ENCODE measurements at places on chromosomes 7 and 10.

- DNase-seq = no peak
These were observed 201.2 kb upstream of the GRB10 start for GRCh38 chr7:50983850-50984249.

DNA sequence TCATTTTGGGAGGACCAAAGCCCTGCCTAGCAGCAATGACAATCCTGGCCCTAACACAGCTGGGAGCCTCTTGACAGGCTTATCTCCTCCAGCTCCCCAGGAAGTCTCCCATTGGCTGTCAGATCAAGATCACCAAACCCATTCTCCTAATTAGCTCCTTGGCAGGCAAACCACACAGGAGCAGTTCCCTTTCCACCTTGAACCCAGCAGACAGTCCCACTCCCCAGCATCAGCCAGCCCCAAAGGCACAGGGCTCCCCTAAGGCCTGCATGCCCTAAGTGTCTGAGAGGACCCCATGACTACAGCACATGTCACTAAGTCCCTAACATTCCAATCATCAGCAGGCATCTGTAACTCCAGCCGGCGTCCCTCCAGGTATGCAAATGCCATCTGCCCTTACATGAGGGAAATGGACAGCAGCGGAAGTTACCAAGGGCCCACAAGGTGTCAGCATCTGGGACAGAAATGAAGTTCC, 348.5 kb downstream of the KCNMA1 start:
- no peak for DNase-seq

GRCh38 chr7:34438436-34438835, 219.6 kb upstream of the NPSR1 start:
- DNase-seq = no peak

DNA sequence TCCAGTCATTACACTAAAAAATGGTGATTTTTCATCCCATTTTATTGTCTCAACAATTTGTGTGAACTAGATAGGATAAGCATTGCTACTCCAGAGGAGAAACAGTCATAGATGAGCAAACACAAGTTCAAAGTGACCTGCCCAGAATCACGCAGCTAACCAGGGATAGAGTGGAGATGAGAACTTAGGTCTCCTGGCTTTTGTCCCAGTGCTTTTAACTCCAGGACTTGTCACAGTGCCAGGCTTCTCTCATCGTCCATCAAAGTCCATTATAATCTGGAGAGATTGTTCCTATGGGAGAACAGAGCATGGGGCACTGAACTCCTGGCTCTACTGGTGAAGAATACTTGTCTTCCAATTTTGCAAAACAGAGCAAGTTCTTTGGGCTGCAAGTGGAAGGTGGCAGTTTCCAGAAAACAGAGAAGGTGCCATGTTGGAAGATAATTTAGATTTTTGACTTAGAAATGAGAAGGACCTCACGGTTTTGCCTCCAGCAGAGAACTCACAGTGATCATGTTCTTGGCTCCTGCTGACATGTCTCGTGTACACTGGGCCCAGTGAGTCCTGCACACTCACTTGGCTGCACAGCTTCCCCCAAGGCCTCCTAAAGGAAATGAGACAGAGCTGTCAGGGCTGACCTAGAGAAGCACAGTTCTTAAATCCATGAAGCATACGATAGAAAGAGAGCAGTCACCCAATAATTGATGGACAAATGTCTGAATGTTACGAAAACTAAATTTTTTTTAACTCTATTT, 322.9 kb upstream of the NRP1 start:
- DNase-seq = no peak

- DNase-seq = no peak
These were observed 14.0 kb upstream of the PBLD start for GRCh38 chr10:68346774-68347173.

DNA sequence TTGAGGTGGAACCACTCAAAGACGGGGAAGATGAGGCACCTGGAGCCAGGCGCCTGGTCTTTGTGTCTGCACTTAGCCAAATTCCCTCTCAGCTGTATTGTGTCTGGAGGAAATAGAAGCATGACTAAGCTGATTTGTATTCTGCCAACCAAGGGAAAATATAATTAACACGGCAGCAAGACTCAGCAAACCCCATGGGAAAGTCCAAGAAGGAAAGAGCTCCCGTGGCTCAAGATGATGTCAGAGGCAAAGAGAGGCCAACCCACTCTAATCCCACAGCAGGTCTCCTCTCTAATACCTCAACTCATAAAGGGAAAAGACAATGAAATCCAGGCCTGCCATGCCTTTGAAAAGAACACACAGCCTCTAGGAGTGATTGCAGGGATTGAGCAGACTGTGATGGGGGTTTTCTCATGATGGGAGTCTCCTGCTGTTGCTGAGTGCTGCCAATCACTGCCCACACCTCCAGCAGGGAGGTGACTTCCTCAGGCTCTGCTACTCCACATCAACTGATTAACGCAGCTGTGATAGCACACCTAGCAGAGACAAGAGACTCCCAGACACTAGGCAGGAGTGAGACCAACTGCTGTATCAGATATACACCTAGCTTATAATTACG, 255.5 kb upstream of the C7orf33 start:
- no peak for DNase-seq

DNA sequence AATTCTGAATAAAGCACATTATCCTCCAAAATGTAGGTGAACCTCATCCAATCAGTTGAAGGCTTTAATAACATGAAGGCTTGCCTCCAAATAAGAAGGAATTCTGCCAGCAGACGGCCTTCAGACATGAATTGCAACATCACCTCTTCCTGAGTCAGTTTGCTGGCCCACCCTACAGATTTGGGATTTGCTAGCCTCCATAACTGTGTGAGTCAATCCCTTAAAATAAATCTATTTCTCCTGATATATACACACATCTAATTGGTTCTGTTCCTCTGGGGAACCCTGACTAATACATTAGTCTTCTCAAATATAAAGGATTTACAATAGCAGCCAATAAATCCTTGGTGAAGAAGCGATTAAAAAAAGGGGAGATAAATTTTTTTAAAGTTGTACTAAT, 34.8 kb upstream of the OSBPL3 start:
- DNase-seq = no peak

DNA sequence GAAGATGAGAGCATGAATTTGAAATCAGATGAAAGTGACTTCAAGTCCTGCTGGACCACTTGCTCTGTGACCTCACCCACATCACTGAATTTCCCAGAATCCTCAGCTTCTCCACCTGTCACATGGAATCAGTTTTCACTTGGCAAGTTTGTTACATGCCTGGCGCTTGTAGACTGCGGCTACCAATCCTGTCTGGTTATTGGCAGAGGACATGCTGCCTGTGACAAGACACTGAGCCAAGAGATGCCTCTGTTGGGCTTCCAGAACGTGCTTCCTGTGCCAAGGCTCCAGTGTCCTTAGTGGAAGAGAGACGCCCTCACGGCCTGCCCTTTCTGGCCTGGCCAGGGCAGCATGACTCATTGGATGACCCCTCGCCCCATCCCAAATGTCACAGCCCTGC, 4.4 kb upstream of the MYL10 start:
- no peak for DNase-seq

- DNase-seq = no peak
These were observed 10.8 kb downstream of the NKX6-2 start for GRCh38 chr10:132774902-132775863.

DNA sequence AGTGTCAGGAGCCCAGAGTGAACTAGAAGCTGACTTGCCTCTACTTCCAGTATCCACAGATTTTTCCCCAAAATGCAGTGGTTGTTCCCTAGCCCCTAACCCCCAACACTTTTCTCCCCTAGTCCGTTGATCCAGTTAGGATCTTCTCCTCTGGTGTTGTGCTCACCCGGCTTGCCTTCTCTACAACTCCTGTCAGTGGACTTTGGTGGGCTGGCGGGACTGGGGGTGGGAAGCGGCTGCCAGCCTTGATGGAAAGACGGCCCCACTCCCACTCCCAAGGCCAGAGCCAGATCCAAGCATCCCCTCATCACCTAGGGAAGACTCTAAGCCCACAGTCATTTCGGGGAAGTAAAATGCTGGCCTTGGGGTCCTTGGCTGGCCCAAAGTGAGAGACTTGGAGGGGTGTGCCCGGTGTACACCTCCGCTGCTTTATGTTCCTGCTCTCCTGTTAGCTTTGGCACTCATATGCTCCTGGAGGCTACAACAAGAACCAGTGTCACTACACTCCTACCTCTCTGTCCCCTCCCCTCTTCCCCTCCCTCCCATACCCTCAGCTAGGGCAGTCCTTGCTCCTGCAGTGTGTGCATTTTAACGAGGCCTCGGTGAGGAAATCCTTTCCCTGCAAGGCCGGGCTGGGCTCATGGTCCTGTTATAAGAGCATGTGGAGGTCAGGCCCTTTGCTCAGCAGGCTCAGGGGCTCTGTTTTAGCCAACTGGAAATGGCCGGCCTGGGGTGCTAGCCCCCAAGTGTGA, 930 bp upstream of the HOXA10 start:
- no peak for DNase-seq

DNA sequence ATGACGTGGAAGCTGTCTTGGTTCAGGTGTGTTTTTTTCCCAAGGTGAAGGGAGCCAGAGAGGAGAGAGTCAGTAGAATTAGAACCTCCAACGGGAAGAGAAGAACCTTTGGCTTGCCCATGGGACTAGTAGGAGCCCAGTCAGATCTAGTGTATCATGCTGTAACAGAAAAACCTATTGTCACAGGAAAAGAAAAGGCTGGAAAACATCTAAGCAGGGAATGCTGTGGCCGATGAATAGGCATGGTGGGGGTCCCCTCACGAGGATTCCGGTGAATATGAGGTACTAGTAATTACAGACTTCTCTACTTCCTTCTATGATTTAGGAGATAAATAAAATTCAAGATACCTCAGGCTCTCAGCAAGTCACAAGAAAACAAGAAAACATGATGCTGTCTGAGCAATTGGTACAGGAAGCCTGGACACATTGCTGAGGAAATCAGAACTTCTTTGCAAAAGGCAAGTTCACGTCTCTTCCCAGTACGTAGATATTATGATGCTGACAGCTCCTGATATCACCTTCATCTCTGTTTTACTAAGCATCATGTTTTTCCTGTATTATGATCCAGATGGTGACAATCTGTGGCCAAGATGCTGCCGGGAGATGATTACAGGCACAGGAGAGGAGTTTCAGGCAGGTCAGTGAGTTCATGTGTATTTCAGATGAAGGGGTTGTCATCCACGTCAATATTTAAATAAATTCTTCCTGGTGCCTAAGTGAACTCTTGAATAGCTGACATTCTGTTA, 54.3 kb upstream of the NPY start:
- DNase-seq = no peak

GRCh38 chr10:125720002-125720382, 483 bp downstream of the EDRF1 start:
- no peak for DNase-seq

DNA sequence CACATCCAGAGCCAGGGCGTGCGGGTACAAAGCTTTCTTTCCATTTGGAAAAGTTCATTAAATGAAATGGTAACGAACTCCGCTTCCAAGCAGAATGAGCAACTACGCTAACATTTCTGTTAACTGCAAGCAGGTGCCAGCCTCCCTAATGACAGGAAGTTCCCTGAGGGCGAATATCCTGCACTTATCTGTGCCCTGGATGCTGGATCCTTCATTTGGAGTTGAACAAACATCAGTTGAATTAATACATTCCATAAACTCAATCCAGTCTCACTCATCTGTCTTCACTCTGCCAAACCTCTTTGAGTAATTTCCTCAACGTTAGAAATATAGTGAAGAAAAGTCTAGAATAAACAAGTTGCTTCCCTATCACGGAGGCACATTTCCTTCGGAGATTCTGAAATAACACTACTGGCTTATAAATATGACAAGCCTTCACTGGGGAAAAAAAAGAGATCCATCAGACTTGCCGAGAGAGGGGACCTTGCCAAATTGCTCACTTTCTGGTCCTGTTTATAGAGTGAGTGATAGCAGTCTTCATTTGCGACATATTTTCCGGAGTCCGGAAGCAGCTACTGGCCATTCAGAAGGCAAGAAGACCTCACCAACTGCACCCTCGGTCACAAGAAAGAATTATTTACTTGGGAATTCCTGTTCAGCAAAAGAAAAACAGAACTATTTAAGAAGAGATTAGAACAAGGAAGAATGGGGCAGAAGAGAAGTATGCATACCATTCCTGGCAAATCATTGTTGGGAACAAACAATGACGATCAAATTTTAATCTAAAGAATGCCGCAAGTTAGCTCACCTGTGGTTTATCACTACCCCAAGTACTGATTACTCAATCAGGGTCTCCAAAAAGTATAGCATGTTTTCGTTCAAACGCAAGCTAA, 196.4 kb downstream of the FAM107B start:
- DNase-seq = no peak

GRCh38 chr7:47404010-47404409, 177.9 kb downstream of the TNS3 start:
- no peak for DNase-seq

DNA sequence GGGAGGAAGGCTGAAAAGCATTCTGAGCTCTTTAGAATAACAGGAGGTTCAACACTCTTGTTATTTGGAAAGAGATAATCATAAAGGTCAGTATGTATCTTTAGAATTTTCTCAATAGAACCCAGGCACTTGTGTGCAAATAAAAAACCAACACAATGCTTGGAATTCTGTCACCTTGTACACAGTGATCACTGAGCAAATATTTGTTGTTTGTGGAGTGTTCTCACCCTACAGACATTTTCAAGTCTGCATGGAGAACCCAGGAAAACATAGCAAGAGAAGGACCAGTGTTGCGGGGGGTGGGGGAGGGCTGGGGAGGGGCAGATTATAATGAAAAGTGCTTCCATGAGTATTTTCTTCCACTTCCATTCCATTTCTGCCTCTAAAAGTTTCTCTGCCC, 87.4 kb downstream of the FAM107B start:
- DNase-seq = no peak

GRCh38 chr10:1486841-1487687, 250.3 kb downstream of the ADARB2 start:
- DNase-seq = no peak

DNA sequence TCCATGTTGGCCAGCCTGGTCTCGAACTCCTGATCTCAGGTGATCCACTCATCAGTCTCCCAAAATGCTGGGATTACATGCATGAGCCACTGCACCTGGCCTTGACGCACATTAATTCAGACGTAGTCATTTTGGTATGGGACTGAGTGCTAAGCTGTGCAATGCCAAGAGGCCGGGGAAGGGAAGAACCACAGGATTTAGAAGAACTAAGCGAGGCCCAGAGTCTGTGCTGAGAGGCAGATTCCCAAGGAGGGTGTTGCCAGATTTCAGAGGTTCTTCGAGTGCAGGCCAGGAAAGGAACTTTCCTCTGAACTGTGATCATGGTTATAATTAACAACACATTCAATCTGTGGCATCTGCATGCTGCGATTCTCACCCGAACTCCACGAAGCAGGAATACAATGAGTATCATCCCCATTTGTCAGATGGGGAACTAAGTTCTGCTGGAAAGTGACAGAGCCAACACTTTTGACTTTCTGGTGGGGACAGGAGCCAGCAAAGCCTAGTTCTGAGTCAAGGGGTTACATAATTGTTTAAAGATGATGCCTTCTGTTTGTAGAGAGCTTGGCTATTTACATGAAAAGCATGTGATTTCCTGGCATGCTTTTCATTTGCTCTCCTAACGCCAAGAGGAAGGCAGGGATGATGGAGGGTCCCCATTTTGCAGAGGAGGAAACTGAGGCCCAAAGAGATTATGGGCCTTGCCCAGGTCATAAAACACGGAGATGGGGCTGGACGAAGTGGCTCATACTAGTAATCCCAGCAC, 6.2 kb upstream of the ZAN start:
- DNase-seq = peak; percentile 64

- peak; percentile 12 for DNase-seq
These were observed 73.6 kb downstream of the AHCYL2 start for GRCh38 chr7:129298268-129298893.

GRCh38 chr10:29623797-29624196, 11.0 kb downstream of the SVIL start:
- DNase-seq = no peak

- DNase-seq = no peak
These were observed 21.1 kb downstream of the C7orf33 start for GRCh38 chr7:148611692-148612091.

Data from amniotic stem cell (primary cell).